ENCODE measurements at places on chromosomes 11 and 22.
A peak's percentile ranks its signal among the peaks of the same experiment; 100 is the strongest.

DNA sequence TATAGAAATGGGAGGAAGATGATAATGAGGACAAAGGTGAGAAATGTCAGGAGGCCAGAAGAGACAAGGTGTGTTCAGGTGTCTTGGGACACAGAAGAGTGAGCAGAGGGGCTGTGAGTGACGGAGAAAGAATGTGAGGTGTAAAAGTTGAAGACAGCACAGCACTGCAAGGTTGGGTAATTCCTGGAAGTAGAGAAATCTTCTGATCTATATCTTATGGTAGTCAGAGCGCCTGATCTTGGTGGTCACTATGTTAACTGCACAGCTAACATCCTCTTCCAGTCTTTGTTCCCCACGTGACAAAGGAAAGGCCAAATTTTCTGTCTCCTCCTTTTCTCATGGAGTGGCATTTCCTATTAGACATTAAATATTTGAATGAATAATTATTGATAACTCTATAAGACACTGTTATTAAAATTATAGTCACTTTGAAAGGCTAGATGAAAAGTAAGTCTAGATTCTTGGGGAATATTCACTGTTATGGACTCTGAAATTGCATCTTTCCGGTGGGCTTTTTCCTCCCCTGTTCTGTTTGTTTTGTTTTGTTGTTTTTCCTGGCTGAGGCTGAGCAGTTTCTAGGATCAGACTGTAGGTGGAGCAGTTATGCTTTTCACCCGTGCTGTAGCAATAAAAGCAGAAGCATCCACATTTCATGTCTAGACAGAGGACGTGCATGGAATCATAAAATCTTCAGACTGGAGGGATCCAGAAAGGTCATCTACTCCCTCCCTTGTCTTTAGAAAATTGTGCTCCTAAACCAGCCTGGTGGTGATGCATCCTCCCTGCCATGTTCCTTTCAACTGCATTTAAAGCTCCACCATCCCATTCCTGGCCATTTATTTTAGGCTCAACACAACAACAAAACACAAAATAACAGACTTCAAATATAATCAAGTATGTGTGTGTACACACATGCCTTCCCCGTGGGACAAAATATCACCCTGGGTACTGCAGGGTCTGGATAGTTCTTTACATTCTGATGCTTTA is 26.6 kb downstream of the SC5D start:
- peak; percentile 44 for DNase-seq

DNA sequence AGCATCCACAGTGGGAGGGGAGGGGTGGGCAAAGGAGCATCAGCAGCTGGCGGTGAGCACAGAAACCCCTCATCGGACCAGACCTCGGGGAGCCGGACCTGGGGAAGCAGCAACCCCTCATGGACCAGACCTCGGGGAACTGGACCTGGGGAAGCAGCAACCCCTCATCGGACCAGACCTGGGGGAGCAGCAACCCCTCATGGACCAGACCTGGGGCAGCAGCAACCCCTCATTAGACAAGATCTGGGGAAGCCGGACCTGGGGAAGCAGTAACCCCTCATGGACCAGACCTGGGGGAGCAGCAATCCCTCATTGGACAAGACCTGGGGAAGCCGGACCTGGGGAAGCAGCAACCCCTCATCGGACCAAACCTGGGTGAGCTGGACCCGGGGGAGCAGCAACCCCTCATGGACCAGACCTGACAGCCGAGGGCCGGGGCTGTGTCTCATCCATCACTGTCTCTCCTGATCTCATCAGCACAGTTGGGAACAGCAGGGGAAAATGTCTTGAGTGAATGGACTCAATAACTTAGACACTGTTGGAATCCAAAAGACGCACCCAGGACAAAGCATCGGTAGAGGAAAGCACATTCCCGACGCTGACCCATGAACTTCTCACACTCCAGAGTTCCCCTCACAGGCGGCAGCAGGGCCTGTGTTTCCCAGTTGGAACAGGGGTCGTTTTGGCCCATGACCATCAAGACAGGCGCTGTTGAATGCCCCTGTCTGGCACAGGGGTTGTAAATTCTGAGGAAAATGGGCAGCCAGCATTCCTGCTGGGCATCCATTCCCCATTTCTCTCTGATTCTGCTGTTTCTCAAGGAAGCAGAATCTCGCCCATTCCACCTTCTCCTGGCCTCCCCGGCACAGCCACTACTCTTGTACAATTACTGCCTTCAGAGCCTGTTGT is 1494.6 kb downstream of the TBC1D22A start:
- no peak for DNase-seq

DNA sequence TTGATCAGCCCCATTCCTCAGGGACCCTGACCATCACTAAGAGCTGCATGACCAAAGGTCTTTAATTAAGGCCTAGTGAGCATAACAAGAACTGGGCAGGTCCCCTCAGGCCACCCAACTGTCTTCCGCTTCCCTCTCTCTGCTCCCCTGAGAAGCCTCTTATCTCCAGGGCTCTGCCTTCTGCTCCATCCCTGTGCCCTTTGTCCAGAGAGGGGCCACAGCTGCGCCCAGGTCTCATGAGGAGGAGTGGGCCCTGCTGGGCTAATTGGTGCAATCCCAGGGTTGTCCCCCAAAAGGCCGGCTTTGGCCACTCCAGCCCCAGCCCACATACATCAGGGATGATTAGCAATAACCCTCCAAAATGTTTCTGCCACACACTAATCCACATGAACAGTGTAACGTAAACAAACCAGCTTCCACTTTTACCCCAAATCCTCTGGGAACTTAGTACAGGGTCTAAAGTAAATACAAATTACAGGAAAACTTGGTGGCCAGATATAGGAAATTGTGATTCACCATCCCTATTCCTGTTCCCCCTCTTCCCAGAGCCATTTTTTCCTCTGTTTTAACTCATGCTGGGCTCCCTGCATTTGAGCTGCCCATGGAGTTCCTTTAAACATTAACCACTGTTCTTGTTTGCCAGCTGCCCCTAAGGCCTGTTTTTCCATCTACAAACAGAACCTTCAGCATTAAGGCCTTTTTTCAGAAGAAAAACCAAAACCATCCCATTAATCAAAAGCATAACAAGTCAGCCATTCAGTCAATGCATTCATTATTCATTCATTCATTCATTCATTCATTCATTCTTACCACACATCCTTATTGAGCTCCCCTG is 34.6 kb upstream of the CAVIN3 start:
- DNase-seq = peak; percentile 54

DNA sequence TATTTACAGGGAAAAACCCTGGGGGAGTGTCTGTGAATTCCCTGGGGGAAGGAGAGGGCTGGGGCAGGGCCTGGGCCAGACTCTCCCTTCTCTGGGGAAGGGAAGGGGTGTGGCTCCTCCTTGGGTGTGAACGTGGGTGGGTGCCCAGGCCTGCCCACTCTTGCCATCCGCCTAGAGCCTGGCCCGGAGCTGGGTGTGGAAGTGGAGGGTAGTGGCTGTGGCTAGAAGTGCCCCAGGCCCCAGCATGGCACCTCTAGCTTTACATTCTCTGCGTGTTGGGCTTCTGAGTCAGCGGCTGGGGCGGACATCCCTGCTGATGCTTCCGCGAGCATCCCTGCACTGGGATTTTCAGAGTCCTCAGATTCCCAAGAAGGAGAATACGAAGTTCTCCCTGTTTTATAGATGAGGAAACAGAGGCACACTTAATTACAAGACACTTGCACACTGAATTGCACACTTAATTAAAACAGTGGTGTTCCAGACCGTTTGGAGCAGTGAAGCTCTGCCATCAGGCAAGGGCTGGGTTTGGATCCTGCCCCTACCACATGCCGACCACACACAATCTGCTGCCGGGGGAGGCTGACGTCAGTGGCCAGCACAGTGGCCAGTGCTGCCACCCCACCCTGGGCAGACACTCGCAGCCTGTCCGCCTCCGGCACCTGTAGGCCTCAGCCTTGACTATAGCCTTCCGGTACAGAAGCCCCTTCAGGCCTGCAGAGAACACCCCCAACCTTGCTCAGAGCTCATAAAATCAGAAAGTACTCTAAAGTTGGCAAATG is 7.6 kb downstream of the BAD start:
- DNase-seq = peak; percentile 78

GRCh38 chr22:37270928-37271650 is 11.2 kb upstream of the CYTH4 start:
- DNase-seq = no peak

DNA sequence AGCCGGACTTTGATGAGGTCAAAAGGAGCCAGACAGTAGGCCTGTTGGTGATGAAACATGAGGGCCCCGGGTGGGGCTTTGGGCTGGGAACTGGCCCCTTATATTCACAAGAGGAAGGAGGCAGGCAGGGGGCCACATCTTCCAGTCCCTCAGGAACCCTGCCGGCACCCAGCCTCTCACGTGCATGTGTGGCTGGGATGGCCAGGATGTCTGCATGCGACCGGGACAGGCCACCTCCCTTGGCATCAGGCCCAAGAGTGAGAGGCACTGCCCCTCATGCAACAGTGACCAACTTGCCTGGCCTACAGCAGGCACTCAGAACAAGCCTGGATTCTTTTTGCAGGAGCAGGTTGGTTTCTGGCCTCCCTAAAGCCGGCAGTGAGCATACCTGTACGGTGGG is 5.4 kb downstream of the SLC25A45 start:
- peak; percentile 34 for DNase-seq
